Daoy (cell line): ENCODE measurements at places on chromosomes 5 and 9. TPM values are rescaled to one million over a fixed set of nuclear protein-coding genes. Genes with fewer than 3 reads are reported as not detected.

The SH3TC2 gene
- 0.30 and 0.91 TPM in 2 replicates for total RNA-seq

GRCh38 chr9:69542942-69543704, 129.0 kb downstream of the APBA1 start:
- peak; percentile 56 for DNase-seq

DNA sequence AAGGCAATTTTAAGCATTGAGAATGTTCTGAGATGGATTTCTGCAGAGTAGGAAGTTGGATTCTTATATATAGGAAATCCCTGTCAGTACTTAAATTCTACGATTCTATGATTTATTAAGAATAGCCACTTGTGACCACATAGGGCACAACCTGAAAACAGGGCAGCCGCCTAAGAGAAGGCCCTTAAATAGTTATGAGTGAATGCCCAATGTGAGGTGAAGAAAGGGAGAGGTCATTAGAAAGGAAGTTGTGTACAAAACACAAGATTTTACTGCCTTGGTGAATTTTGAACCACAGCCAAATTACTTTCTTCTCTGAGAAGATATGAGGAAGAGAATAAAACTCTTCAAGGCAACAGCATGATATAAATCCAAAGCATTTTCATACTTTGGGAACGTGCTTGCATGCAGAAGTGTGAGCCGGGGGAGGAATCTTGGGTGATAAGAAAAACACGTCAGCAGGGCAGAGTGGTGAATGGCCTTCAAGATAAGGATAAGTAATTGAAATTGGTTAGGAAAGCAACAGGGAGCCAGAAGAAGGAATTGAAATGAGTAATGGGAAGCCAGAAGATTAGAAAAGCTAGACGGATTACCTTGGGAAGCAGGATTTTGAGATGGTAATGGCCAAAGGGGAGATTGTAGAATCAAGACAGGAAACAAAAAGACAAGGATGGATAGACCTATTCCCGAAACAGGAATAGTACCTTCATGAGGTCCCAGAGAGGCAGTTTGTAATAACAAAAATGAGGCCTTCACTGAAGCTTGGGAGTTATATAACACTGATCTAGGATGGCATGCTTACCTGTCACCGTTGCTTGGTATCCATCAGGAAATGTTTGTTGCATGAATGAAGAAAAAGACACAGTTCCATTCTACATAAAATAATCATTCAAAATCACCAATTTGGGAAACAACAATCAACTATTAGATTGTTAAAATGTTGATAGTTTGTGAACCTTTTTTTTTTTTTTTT, 244.3 kb downstream of the PDE4D start:
- DNase-seq, result peak; percentile 83

DNA sequence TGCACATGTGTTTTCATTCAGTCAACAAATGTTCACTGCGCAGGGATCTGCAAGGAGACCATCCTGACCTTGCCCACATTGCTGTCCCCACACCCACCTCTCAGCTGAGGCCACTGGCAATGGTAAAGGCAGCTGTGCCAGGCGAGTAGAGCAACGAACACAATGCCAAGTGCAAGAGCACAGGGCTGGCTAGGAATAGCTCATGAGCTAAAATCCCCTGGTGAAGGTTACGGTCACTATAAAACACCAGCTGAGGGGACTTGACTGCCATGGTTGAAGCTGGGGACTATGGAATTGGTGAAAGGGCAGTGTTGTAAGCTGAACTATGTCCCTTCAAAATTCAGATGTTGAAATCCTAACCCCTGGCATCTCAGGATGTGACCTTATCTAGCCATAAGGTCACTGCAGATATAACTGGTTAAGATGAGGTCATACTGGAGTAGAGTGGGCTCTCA, 96.1 kb downstream of the OTULIN start:
- DNase-seq, result no peak

- no peak for DNase-seq
Observed at GRCh38 chr5:57128325-57128724, 45.5 kb upstream of the GPBP1 start.

The C9 gene
- total RNA-seq, result not detected in 2 replicates

GRCh38 chr9:112569186-112569585, 82.6 kb downstream of the KIAA1958 start:
- DNase-seq, result peak; percentile 58

- DNase-seq, result peak; percentile 88
Observed at GRCh38 chr5:16574789-16575721, 41.7 kb downstream of the RETREG1 start.

DNA sequence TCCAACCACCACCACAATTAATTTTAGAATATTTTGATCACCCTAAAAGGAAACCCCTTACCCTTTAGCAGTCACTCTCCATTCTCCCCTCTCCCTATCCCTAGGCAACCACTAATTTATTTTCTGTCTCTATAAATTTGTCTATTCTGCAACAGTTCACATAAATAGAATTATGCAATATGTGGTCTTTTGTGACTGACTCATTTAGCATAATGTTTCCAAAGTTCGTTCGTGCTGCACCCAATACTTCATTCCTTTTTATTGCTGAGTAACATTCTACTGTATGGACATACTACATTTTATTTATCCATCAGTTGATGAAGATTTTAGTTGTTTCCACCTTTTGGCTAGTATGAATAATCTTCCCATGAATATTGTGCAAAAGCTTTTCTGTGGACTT, 18.2 kb upstream of the CDC20B start:
- no peak for DNase-seq

The GLE1 gene
- 56.6 and 58.3 TPM in 2 replicates for total RNA-seq

The PTGES gene
- total RNA-seq, result 3.9 and 4.5 TPM in 2 replicates

DNA sequence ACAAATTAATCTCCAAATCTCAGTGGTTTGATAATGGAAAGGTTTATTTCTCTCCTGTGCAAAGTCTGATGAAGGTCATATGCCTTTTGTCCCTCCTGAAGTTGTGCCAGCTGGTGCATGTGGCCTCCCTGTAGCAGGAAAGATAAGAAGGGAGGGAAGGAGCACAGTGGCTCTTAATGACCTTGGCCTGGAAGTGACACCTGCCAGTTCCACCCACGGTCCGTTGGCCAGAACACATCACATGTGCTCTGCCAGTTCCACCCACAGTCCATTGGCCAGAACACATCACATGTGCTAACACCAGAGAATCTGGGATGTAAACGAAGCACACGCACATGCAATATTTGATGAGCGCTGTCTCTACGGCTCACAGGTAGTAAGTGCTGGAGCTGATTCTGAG, 130.9 kb downstream of the DOCK2 start:
- DNase-seq, result no peak

- no peak for DNase-seq
Observed at GRCh38 chr9:70490478-70490877, 76.0 kb upstream of the KLF9 start.

DNA sequence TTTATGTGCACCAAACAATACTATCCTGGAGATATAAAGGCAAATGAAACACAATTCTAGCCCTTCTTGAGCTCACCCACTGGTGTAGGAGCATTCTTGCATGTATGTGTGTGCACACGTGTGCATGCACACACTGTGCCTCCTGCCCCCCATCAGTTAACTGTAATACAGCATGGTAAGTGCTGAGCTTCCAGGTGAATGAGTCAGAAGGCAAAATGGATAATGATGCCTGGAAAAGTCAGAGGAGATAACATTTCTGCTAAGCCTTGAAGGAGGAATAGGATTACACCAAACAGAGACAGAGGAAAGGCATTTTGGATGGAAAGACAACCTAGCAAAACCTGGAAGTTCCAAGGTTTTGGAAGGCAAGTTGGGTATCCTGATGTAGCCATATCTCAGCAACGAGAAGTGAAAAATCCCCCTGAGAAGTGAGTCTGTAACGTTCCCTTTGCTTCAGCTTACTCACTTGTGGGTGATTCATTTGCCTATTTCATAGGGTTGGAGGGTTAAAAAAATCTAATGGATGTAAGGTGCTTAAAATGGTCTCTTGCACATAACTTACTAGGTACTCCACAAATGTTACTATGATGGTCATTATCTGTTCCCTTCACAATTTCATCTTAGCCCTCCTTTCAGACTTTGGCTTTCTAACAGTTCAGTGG, 101.4 kb upstream of the STC2 start:
- peak; percentile 47 for DNase-seq

The LSM11 gene
- 8.2 and 9.0 TPM in 2 replicates for total RNA-seq

The CDH6 gene
- 0.15 and 0.57 TPM in 2 replicates for total RNA-seq

GRCh38 chr5:58753446-58753845, 170.6 kb downstream of the RAB3C start:
- no peak for DNase-seq

The CRAT gene
- 7.6 and 8.8 TPM in 2 replicates for total RNA-seq

The GRM6 gene
- not detected in 2 replicates for total RNA-seq

The NMUR2 gene
- 0.30 TPM in 1 of 2 replicates, not detected in the other for total RNA-seq

DNA sequence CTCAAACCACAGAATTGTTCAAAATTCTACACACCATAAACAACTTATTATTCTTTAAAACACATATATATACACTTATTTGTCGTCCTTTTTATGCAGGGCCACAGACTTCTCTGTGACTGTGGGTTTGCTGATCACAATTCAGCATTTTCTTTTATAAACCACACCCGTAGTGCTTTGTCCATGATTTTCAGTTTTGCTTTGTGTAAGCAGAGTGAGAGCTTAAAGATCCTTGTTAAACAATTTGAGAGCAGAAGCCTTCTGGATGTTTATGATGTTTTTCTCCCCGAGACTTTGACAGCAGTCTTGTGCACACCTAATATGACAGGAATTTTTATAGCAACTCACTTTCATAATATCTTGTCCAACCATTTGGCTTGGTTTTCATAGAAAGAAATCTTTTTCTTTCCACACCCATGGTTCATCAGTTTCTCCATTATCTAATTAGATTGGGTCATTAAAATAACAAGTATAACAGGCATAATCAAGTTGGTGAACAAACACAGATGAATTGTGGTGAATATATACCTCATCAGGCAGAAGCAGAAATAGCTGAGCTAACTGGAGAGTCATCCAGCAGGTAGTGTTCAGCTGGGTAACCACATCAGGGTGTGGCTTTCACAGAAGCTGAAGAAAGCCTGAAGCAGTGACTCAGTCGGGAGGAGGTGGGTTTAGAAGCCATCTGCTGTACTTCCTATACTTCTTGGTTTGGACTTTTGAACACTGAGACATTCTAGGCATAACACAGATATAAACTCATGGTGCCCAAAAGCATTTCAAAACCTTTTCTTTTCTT, 232.8 kb downstream of the DOCK8 start:
- DNase-seq, result peak; percentile 91

DNA sequence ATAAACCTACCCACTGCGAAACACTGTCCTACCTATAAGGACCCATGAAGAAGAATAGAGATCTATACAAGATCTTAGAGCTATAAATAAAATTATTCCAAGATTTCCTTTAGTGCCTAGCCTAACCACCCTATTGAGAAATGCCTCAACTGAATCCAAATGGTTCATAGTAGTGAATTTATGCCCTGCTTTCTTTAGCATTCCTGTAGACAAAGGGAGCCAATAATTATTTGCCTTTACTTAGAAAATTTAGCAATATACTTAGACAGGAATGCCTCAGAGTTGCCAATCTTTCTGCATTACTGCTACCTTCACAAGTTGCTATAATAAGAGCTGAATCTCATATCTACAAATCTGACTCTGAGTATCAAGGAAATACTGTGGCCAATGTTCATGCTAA, 62.6 kb downstream of the PUM3 start:
- no peak for DNase-seq

The LRRC19 gene
- not detected in 2 replicates for total RNA-seq

The ENTREP1 gene
- 0.74 TPM in 1 of 2 replicates, not detected in the other for total RNA-seq

- no peak for DNase-seq
Observed at GRCh38 chr9:30995956-30996738, 1388.3 kb upstream of the ACO1 start.

GRCh38 chr9:81477669-81478068, 211.7 kb downstream of the TLE1 start:
- no peak for DNase-seq

The SPINK1 gene
- 0.51 TPM in 1 of 2 replicates, not detected in the other for total RNA-seq

DNA sequence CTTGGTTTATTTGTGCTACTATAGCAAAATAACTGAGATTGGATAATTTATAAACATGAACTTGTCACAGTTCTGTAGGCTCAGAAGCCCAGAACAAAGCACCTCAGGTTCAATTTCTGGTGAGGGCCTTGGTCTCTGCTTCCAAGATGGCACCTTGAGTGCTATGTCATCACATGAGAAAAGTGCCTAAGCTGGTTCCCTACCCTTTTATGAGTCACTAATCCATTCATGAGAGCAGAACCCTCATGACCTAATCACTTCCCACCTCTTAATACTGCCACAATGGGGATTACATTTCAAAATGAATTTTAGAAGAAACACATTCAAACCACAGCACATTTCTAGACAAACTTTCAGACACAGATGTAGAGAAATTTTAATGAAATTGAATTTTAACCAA, 98.2 kb upstream of the PRSS3 start:
- DNase-seq, result peak; percentile 25

The NUTM2G gene
- total RNA-seq, result under 0.01 TPM in 1 of 2 replicates, not detected in the other

DNA sequence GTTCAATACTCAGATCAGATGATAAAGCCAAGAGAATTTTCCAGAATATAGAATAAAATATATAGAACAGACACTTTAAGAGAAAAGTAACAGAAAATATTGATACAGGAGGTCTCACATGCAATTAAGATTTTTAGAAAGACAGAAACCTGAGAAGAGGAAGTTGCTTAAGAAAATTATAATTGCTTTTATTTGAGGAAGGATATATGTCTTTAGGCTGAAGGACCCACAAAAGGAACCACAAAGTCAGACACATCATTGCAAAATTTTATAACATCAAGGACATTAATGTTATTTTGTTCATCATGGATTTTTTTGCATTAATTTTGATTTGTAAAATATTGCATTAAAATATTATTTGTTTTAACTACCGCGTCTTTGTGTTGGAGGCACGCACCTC, 141.5 kb downstream of the FSTL4 start:
- DNase-seq, result no peak

DNA sequence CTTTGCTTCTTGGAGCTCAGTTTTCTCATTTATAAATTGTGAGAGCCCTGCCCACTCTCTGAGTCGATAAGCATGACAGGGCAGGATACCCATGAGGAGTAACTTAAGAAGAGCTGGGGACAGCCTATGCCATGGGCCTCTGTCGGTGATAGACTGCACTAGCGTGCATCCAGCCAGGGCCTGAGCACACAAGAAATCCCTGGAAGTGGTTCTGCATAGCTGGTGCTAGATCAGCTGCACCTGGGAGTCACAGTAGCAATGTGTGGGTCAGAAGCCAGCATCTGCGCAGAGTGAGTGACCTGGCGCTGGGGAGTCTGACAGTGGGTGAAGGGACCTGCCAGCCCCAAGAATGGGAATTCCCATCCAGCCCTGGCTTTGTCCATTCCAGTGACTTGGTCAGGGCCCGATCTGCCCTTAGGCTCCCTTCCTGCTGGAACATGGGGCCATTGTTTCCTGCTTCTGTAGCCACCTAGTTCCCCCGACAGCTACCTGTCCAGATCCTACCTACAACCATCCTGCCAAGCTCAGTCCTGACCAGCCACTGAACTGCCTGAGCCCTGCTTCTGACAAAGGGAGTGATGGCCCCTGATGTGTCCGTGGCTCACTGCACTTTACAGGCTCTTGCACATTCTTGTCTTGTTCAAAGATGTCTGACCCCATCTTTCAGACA, 35.9 kb upstream of the NANS start:
- DNase-seq, result no peak
